Gastrocnemius medialis (tissue), 4 donors: ENCODE measurements at places on chromosomes 5 and 9. TPM values are rescaled to one million over a fixed set of nuclear protein-coding genes. Genes with fewer than 3 reads are reported as not detected.

Gene SOHLH1
- total RNA-seq, result not detected

Gene KYAT1
- 7.4 TPM for total RNA-seq

Gene TRIM7
- total RNA-seq, result 52.2 TPM

Gene FBP2
- total RNA-seq, result 48.4 TPM

Gene PCDHB12
- 0.67 TPM for total RNA-seq

Gene FAM13B
- total RNA-seq, result 3.7 TPM

Gene ATG12
- total RNA-seq, result 16.2 TPM

Gene CXXC5
- total RNA-seq, result 69.7 TPM

Gene IL33
- 1.8 TPM for total RNA-seq

Gene IFNA13
- total RNA-seq, result not detected

Gene FBP1
- 3.5 TPM for total RNA-seq

Gene EPB41L4A
- total RNA-seq, result 2.8 TPM

Gene ARL14EPL
- total RNA-seq, result 0.11 TPM

Gene FOXD4L5
- 0.15 TPM for total RNA-seq

Gene FREM1
- 0.47 TPM for total RNA-seq

Gene CER1
- not detected for total RNA-seq

Gene RGS7BP
- 0.10 TPM for total RNA-seq

Gene ZFP37
- 2.6 TPM for total RNA-seq

Gene PARP8
- 1.9 TPM for total RNA-seq

Gene SLC25A48
- 0.56 TPM for total RNA-seq

Gene NTRK2
- total RNA-seq, result 1.3 TPM

Gene MTAP
- 8.1 TPM for total RNA-seq

Gene PCDHA12
- not detected for total RNA-seq

Gene PCDHGA5
- total RNA-seq, result 1.1 TPM

Gene MLANA
- total RNA-seq, result not detected

Gene PLAC8L1
- total RNA-seq, result not detected

Gene TXNDC8
- not detected for total RNA-seq

Gene SHOC1
- total RNA-seq, result not detected

Gene SLC46A2
- not detected for total RNA-seq

Gene TLR4
- 8.5 TPM for total RNA-seq

Gene DNLZ
- 57.7 TPM for total RNA-seq

Gene CAVIN4
- total RNA-seq, result 163 TPM

Gene SNCAIP
- 0.31 TPM for total RNA-seq

Gene PTGES
- total RNA-seq, result 1.2 TPM

Gene HAVCR2
- 1.8 TPM for total RNA-seq

Gene GLIPR2
- 3.3 TPM for total RNA-seq

Gene C5orf58
- not detected for total RNA-seq

Gene CTXN3
- total RNA-seq, result 0.22 TPM

Gene STPG3
- not detected for total RNA-seq
